ENCODE measurements at places on chromosomes 1 and 21. TPM values are rescaled to one million over a fixed set of nuclear protein-coding genes. Genes with fewer than 3 reads are reported as not detected.

Gene C1QTNF12
- total RNA-seq, result 23.3 TPM

Gene JTB
- total RNA-seq, result 182 TPM

DNA sequence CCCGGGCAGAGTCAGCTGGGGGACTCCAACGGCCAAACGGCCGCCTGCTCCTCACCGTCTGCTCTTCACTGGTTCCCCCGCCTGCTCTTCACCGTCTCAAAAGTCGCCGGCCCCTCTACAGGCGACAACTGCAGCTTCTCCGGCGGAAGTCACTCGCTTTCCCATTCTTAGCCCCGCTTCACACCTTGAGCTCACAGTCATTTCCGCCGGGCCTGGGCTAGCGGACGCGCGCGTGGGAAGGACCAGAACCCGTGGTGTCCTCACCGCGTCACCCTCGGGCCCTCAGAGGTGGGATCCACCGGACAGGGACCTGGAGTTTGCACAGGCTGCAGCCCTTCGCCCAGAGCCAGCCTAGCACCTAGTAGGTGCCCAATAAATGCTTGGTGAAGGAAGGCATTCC lies 27.9 kb upstream of the HJV start:
- DNase-seq, result no peak

- DNase-seq, result no peak
Observed at GRCh38 chr1:155304558-155305063, 3.4 kb upstream of the PKLR start.

DNA sequence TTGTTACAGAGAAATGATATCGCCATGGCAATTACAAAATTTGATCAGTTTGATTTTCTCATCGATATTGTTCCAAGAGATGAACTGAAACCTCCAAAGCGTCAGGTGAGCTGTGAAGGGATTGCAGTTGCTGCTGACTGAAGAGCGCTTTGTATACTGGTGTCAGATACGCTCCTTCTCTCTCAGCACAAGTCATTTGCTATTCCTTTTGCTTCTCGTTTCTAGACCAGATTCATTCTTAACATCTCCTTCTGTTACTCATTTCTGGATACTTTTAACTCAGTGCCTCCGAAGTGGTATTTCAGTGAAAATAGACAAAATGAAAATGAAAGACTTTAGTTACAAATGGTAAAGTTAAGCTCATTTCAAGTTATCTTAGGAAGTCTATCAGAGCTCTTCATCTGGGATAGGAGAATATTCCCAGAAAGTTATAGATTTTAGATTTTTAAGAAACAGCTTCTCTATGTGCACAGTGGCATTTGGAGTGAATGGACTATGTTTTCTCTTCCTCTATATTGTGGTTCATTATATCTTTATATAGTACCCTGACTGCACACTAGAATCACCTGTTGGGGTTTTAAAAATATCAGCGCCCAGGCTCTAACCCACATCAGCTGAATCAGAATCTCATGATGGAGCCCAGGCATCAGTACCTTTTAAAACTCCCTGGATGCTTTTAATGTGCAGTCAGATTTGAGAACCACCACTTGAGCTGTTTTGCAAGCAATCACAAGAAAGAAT lies 30.3 kb upstream of the KCNQ4 start:
- DNase-seq, result no peak

DNA sequence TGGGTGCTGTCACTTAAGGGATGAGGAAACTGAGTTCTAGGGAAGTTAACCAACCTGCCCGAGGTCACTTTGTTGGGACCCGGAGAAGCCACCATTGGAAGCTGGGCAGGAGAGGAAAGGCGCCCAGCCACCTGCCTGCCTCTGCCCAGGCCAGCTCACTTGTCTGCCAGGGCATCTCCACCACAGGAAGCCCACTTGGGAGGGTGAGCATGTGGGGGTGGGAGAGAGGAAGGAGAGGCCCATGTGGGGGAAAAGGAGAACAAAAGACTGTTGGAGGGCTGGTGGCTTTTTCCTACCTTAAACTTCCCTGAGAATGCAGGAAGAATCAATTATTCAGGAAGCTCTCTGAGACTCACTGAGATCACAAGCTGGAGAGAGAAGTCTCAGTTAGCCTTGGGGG lies 43.8 kb upstream of the SELENON start:
- DNase-seq, result no peak

GRCh38 chr1:54186056-54186455 lies 13.8 kb downstream of the CYB5RL start:
- DNase-seq, result no peak

- no peak for DNase-seq
Observed at GRCh38 chr1:31811605-31812004, 4.2 kb downstream of the SPOCD1 start.

- DNase-seq, result peak; percentile 59
Observed at GRCh38 chr1:169604781-169605560, 18.7 kb upstream of the F5 start.

DNA sequence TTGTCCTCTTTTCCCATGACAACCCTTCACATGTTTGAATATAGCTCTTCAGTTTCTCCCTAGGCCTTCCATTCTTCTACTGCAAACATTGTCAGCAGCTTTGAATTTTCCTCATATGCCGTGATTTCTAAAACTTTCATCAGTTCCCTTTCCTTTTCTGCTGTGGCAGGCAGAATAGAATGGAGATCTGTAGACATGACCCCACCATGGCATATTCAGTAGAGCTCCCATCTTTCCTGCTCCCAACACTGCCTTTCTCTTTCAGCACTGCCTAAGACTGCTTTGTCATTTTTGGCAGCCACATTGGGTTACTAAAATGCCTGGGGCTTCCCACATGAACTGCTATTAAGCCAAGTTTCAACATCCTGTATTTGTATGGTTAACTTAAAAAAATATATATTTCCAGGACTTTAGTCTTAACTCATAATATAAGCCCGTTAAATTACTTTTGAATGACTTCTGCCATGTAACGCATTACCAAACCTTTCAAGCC lies 60.9 kb downstream of the TBX19 start:
- DNase-seq, result no peak
